ENCODE measurements at places on chromosomes 3 and 15. TPM values are rescaled to one million over a fixed set of nuclear protein-coding genes. Genes with fewer than 3 reads are reported as not detected.
A peak's percentile ranks its signal among the peaks of the same experiment; 100 is the strongest.

The IL17RD gene
- not detected for total RNA-seq

The SUSD5 gene
- total RNA-seq, result not detected

The CPNE9 gene
- not detected for total RNA-seq

The OCA2 gene
- total RNA-seq, result not detected

The SERP1 gene
- total RNA-seq, result 115 TPM

The BAHD1 gene
- total RNA-seq, result 17.6 TPM

The REC114 gene
- total RNA-seq, result not detected

The BTLA gene
- 12.8 TPM for total RNA-seq

The STRA6 gene
- total RNA-seq, result 0.51 TPM

DNA sequence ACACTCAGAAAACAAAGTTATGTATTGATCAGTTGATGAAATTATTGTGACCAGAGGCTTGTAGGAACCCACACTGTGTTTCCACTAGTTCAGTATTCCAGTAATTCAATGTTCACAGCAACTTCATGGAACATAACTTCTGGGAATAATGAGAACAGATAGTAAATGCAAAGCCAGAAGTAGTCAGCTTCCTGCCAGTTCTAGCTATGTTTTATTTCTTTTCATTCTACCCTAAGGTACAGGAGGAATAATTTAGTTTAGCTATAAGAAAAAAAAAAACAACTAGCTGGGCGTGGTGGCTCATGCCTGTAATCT is 48.6 kb downstream of the ARHGEF26 start:
- DNase-seq, result no peak

GRCh38 chr3:77345009-77345408 is 305.1 kb downstream of the ROBO2 start:
- no peak for DNase-seq

DNA sequence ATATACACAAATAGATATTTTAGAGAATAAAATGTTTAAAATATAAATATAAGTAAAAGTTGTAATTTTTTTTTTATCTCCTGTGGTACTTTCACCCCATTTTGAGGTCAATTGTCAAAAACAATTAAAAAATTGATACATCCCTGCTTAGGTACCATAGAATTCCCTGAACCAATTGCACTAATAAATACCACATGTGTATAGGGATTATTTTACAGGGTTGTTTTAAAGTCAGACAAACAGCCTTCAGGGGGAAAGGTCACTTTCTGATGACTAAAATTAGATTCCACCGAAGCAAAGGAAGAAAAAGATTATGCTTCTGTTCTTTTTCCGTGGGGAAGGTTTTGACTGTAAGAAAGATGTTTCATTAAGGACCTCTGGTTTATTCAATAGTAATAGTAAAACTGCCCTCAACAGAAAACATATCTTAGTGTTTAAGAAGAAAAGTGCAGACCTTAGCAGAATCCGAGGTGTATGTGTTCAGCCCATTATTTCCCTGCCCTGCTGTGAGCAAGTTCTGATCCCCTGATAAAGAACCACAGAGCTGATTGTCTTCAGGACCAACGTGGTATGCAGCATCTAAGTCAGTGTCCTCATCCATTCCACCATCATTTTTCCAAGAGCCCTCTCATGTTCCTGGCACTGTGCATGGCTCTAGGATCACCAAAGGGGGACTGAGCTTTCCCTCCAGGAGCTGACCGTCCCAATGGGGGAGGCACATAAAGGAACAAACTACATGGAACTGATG is 132.9 kb upstream of the IL12A start:
- DNase-seq, result no peak

GRCh38 chr3:191302451-191302850 is 26.7 kb upstream of the CCDC50 start:
- DNase-seq, result no peak

DNA sequence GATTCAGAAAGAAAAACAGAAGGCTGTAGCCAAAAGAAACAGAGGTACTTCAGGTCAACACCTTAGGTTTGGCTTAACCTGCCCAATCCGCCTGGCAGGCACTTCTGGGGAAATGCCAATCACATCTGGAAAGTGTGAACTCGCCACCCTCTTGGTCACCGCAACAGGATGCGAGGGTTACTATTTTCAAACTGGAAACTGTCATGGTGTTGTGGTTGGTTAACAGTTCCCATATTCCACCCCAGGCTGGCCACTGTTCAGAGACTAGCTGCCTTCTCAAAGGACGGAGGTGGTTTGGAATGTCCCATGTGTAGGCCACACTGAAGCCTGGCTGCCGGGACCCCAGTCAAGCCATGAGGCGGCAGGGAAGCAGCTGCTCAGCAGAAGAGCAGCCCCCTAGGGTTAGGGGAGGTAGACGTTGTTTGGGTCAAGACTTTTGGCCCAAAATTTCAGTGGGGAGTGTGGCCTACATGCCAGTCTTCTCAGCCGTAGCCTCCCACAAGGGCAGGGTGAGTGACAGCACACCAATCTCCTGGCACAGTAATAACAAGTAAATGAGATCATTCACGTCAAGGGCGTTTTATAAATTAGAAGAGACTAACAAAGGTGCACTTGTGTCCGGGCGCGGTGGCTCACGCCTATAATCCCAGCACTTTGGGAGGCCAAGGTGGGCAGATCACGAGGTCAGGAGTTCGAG is 54.6 kb downstream of the UMPS start:
- DNase-seq, result peak; percentile 11

DNA sequence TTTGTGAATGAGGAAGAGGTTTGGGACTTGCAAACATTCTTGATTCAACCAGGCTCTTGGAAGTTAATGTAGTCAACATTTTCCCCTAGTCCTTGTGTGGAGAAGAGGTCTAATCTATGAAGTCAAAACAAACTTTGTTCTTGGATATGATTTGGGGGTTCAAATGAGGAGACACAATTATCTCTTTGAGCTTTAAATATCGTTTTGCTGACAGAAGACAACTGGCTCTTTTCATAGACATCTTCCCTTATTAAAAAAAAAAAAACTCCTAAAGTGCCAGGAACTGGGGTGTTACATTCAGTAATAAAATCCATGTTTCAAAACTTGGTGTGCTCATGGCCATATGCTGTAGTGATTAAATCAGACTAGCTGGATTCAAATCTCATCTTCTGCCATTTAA is 345.3 kb upstream of the ICE2 start:
- no peak for DNase-seq

- DNase-seq, result no peak
Observed at GRCh38 chr3:61360297-61360965, 109.2 kb upstream of the FHIT start.

DNA sequence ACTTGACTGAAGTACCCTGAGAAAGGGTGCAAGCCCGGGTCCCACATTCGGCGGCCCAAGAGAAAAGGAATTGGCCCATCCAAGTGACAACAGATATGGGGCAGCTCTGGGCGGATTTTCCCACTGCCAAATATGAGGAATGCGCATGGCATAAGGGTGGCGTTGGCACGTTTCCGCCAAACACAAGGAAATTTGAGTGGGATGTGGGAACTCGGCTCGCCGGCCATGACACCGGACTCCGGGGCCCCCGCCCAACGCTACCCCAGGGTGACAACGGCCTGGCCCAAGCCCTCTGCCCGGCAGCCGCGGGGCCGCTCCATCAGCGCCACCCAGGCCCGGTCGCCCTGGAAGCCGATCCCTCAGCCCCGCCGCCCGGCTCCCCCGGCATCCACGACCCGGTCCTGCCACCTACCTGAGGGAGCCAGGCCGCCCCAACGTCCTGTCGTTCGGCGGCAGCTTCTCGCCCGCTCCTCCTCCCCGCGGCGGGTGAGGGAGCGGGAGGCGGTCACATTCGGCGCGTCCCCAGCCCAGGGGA is 449 bp downstream of the RAF1 start:
- peak; percentile 41 for DNase-seq

DNA sequence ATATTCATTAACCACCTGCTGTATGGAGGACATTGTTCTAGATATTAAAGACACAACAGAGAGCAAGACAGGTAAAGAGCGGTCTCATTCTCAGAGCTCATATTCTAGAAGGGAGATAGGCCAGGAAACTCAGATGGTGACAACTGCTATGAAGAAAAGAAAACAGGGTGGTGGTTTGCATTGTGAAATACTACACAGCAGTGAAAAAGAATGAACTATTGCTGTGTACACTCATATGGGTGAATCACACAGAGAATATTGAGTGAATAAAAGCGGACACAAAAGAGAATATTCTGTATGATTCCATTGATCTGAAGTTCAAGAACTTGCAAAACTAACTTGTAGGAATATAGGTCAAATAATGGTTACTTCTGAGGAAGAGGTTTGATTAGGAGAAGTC is 76.7 kb downstream of the TOP2B start:
- no peak for DNase-seq

DNA sequence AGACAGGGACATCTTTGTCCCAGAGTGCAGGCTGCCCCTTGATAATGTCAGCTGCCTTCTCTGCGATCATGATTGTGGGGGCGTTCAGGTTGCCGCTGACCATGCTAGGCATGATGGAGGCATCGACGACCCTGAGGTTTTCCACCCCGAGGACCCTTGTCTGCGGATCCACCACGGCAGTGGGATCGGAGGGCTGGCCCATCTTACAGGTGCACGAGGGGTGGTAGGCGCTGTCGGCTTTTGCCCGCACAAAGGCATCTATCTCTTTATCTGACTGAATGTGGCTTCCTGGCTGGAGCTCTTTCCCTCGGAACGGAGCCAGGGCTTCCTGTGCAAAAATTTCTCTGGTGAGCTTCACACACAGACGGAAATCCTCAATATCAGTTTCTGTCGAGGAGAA is 28.4 kb downstream of the CHDH start:
- DNase-seq, result no peak

DNA sequence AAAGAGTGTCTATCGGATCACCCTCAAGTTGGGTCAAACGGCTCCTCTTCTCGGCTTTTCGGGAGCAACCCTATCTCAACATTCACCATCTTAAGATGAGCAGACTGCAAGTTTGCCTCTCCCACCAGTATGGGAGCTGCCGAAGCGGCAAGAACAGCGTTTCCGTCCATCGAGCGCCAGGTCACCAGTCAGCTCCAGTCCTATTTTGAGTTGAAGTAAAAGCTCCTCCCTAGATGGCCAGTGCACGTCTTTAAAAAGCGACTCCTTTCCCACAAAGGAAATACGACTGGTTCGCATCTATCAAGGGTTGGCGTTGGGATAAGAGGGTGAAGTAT is 369 bp upstream of the U2SURP start:
- peak; percentile 77 for DNase-seq

- DNase-seq, result no peak
Observed at GRCh38 chr15:88232771-88233201, 23.8 kb downstream of the NTRK3 start.

GRCh38 chr3:100971798-100972197 is 21.4 kb downstream of the ABI3BP start:
- no peak for DNase-seq

DNA sequence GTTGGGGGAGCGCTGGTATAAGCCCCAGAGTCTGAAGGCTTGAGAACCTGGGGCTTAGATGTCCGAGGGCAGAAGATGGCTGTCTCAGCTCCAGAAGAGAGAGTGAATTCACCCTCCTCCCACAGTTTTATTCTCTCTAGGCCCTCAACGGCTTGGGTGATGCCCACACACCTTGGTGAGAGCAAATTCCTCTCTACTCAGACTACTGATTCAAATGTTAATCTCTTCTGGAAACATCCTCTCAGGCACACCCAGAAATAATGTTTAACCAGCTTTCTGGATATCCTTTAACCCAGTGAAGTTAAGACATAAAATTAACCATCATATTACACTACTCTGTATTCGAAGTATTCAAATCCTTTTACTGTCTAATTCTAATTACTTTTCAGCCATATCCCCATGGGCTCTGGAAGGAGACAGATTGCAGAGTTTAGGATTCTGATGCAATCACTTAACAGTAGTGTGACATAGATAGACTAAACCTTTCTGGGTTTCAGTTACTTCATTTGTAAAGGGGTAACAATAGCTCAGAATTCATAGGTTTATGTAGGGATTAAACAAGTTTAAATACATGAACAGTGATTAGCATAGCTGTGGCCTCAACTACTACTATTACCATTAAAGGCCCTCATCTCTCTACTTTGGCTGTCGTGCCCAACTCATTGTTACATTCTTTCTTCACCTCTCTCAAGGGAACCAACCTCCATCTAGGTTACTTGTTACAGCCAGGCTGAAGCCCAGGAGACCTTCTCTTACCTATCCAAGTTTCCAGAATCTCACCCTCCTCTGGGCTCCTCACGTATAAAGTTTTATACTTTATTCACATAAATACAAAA is 25.7 kb upstream of the ANO10 start:
- DNase-seq, result no peak

DNA sequence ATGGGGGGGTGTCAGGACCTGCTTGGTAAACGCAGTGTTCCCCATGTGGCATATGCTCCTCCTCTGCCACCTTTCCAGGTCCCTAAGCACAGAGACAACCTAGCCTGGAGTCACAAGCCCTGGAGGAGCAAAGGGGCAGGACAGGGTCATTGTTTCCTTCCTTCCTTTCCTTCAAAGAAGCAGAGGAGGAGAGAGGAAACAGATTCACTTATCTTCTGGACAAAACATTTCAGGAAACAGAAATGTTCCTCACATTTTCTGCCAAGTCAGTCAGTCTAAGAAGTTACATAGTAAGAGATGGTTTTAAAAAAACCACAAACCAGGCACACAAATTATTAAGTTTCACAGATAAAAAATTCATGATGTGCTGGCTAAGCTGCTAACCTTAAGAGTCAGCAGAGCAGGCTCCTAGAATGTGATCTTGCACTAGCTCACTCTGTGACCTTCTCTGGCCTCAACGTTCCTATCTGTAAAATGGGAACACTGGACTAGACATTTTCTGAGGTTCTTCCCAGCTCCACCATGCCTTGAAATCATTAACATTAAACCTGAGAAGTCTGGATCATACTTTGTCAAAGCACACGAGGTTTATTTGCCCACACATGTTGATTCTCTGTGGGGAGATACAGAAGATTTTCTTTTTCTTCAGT is 47.9 kb downstream of the ATP13A5 start:
- no peak for DNase-seq

DNA sequence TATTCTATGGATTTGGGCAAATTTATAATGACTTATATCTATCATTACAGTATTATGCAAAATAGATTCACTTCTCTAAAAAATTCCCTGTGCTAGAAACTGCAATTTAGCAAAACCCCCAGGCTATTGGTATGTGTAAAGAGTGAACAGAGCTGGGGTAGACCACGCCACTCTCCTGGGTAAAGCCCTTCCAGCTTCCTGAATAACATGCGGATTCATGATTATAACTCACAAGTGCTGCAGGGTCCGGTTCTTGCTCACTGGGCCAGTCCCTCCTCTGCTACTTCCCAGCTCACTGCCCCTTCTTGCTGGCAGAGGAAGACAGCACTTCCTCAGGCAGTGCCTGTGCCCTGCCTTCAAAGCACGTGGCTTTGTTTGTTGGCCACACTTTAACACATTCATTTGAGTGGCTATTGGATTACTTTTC is 4.1 kb downstream of the CD80 start:
- no peak for DNase-seq

Data from activated CD8-positive, alpha-beta T cell treated with anti-CD3 and anti-CD28 coated beads for 36 hours (primary cell).